ENCODE measurements at places on chromosomes 1 and 21. TPM values are rescaled to one million over a fixed set of nuclear protein-coding genes. Genes with fewer than 3 reads are reported as not detected.

Gene PTCH2
- under 0.01 TPM for total RNA-seq

Gene F3
- 102 TPM for total RNA-seq

DNA sequence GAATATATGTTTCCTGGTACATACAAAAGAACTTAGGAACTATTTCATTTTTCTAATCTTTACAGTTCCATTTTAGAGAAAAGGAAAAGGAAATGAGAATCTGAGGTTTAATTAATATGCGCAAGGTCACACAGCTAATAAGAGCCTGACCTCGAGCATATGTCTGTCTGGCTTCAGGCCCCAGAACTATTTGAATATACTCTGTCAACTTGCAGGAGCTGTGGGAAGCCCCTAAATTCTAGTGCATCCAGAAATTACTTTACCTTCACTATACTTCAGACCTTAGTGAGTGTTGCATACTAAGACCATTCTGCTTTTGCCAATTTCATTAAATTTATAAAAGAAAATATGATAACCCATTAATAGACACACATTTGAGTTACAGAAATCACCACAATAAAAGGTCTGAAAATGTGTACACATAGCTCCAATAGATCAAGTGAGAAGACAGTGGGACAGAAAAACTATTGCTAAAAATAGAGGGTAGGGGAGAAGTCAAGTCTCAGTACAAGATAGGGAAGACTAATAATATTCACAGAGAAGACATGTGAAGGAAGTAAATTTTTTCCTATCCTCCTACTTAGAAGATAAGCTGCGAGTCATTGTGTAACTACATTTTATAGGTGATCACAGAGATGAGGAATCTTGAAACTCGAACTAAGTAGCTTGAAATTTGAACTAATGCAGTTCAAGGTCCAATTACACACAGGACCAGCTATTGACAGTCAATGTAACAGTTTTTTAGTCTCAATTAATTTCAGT is 3.8 kb downstream of the RGS13 start:
- DNase-seq = peak; percentile 88

DNA sequence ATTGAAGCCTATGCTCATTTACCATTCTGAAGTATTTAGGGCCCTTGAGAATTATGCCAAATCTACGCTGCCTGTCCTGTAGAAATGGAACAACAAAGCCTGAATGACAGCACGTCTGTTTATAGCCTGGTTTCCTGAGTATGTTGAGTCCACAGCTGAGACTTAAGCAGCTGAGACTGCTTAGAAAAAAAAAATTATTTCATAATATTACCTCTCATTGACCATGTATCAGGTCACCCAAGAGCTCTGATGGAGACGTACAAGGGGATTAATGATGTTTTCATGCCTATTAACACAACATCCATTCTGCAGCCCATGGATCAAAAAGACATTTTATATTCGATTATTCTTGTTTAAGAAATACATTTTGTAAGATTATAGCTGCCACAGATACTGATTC is 387.2 kb upstream of the NCAM2 start:
- no peak for DNase-seq

- DNase-seq = peak; percentile 97
These were observed 80.6 kb upstream of the SLFNL1 start for GRCh38 chr1:41101950-41102607.

DNA sequence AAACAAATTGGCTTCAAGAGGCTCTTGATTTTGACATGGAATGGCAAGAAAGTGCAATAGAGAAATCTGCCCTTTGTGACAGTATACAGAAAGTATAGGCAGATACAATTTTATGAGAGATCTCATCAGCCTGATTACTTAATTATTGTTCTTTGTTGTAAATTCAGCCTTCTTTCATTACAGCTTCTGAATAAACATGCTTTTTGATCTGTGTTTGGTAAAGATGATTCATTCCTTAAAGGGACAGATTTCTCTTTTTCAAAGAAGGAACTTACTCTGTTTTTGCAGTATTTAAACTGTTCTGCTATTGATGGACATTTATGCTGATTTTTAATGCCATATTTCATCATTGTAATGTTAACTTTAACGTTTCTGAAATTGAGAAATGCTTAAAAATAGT is 13.7 kb upstream of the MPC2 start:
- no peak for DNase-seq

Gene OLIG2
- not detected for total RNA-seq

DNA sequence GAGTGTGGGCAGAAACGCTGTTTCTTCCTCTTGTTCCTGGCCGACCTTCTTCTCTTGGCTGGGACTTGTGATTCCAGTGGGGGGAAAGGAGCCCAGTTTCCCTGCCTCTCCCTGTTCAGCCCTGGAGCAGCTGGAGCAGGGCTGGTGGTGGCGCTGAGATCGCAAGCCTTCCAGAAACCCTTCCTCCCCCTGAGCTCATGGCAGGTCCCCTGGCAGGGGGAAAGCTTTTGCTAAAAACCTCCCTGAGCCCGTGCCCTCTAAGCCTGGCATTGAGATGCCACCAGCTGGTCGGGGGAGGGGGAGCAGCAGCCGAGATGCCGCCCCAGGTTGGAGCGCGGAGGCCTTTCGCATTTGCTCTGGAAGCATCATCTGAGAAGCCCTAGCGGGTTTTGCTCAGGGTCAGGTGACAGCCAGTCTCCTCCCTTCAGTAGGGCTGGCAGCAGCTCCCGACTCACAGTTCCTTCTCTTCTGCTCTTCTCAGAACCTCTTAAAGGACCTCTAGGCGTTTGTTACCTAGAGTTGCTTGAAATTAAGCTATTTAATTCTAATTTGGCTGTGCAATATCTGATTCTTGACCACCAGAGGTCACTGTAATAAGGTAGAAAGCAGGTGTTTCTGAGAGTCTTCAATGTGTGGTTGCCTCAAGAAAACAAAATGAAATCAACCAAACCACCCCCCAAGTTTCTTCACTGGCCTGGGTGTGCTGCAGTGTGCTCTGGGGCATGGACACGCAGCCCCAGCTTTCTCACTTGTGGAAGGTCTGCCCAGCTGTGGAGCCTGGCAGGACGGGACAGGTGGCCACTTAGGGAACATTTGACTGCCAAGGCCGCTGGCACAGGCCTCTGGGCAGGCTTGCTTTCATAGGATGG is 257.3 kb downstream of the CAMTA1 start:
- DNase-seq = peak; percentile 57

DNA sequence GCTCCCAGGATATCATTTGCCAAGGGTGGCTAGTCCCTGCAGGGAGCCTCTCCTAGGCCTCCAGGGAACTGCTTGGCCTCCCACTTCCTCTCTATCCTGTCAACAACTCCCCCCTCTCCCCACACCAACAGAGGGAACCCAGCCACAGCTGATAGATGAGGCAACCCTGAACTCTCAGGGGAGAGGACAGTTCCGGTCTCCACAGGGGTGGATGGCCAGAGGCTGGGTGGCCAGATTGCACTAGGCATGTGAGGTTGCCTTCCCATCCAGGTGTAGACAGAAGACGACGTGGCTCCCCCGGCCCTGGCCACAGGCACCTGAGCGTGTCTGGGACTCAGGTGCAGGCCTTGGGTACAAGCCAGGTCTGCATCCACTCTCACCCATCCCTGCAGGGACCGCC is 53.3 kb downstream of the TOR1AIP2 start:
- DNase-seq = no peak
